ENCODE measurements at places on chromosomes 12 and 14.

GRCh38 chr14:68234101-68234905 lies 414.7 kb downstream of the RAD51B start:
- no peak for DNase-seq

GRCh38 chr12:72189266-72189665 lies 82.9 kb upstream of the TRHDE start:
- no peak for DNase-seq

GRCh38 chr12:32501835-32502333 lies 102.5 kb downstream of the FGD4 start:
- DNase-seq = peak; percentile 81

GRCh38 chr14:91113829-91114078 lies at the start of gene DGLUCY:
DGLUCY (plus strand) TSS chr14:91114073; CDS start chr14:91160295, 46,222 bp downstream.
- DNase-seq = peak; percentile 72

DNA sequence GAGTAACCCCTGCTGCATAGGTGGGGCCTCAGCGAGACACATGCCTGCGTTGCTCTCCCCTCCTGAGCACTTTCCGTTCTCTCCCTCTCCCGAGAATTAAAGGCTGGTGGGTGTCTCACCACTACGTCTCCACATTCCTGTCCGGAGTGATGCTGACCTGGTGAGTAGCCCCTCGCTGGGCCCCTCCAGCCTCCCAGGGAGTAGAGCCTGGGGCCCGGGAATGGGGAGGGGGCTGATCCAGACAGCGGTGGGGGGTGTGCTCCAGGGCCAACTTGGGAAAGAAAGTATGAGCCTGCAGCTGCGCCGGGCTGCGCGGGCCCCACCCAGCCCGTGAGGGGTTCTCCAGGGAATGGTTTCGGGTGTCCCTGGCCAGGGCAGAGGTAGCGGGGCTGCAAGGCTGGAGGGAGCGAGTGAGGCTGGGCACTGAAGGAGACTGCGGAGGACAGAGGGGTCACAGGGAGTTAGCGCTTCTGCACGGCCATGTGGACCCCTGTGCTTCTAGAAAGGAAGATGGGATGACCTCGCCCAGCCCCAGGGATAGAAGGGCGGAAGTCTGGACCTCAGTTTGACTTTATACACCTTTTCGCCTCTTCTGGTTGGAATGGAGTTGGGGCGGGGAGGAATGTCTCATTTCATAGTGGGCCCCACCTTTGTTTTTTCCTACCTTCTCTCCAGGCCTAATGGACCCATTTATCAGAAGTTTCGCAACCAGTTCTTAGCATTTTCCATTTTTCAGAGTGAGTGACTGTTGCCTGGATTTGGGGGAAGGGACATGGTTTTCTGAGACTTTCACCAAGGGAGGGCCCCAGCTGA lies 22.5 kb downstream of the RHOF start:
- DNase-seq = no peak
